SW 1271 (cell line): ENCODE measurements at places on chromosomes 16 and 17.

- no peak for DNase-seq
These were observed 3.8 kb downstream of the RASL10B start for GRCh38 chr17:35735036-35735805.

DNA sequence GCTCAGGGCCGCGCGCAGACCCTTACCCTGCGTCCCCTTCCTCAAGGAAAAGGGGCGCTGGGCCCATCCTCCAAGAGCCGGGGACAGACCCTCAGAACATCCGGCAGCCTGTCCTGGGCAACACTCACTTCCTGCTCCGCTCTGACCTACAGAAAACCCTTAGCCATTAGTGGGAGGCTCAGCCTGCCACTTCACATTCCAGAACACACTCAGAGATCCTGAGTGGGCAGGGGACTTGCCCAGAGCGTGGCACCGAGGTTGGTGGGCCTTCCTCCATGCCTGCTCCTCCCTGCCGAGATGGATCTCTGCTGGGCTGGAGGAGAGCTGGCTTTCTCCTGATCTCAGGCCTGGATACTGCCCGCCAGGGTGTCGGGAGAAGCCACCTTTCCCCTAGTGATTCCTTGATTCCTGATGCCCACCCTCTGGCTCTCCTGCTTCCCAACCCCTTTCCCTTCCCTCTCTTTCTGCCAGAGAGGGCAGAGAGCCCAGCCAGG is 1.5 kb downstream of the SCARF1 start:
- DNase-seq, result no peak

GRCh38 chr16:85570213-85570734 is 42.8 kb upstream of the GSE1 start:
- DNase-seq, result no peak

GRCh38 chr17:1251866-1252608 is 18.2 kb upstream of the BHLHA9 start:
- DNase-seq, result no peak

- DNase-seq, result peak; percentile 32
These were observed 54.9 kb downstream of the GNAO1 start for GRCh38 chr16:56246051-56246817.

DNA sequence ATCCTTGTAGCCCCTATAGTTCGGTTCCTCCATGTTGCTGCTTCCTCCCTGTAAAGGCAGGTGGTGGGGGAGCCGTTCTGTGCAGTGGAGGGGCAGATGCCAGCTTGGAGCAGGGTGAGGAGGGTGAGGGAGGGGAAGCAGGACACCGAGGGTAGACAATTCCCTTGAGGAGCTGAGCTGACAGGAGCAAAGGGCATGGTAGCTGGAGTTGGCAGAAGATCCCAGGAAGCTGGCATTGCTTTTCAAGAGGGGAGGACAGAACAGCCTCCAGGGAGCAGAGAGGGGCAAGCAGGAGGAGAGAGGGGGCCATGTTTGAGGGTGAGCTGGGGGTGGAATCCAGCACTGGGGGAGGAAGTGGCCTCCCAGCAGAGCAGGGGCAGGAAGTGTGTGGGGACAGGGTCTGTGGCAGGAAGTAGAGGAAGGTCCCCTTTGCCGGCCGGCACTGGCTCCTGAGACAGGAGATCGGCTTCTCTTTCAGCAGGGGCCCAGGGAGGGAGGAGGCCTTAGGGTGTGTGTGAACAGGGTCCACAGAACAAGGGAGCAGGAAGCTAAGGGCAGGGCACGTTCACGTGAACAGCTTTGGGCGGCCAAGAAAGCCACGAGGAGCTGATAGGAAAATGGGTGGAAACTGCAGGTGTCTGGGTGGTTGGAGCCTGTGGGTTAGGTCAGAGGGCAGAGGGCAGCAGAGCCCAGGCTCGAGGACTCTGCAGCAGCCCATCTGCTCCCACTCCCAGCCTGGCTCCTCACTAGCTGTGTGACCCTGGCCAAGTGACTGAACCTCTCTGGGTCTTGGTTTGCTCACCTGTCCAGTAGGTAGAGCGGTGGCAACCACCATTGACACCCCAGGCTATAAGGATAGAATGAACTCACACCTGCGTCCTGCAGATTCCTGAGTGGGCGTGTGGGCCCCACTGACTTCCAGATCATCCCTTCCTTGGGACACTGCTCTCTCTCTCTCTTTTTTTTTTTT is 17.5 kb upstream of the SPNS2 start:
- no peak for DNase-seq

DNA sequence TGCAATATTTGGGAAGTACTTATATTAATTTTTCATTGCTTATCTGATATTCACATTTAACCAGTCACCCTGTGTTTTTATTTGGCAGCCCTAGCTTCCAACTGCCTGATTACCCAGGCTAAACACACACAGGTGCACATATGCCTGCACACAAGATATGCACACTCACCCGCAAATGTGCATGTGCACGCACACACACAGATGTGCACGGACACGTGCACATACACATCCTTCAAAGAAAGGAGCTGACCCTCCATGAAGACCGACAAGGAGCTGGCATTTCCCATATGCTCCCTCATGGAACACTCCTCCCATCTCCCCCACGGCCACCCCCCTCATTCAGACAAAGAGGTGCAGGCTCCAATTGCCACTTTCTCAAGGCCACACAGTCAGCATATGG is 242.2 kb downstream of the ENGASE start:
- DNase-seq, result no peak

- no peak for DNase-seq
These were observed 6.2 kb downstream of the CNP start for GRCh38 chr17:41972571-41973407.
